Breast epithelium (tissue), 4 donors: ENCODE measurements at places on chromosomes 12 and 14. TPM values are rescaled to one million over a fixed set of nuclear protein-coding genes. Genes with fewer than 3 reads are reported as not detected.

GRCh38 chr12:457676-458075, 2.1 kb upstream of the B4GALNT3 start:
- no peak for DNase-seq

GRCh38 chr12:103547929-103548328, 39.1 kb upstream of the STAB2 start:
- no peak for DNase-seq

DNA sequence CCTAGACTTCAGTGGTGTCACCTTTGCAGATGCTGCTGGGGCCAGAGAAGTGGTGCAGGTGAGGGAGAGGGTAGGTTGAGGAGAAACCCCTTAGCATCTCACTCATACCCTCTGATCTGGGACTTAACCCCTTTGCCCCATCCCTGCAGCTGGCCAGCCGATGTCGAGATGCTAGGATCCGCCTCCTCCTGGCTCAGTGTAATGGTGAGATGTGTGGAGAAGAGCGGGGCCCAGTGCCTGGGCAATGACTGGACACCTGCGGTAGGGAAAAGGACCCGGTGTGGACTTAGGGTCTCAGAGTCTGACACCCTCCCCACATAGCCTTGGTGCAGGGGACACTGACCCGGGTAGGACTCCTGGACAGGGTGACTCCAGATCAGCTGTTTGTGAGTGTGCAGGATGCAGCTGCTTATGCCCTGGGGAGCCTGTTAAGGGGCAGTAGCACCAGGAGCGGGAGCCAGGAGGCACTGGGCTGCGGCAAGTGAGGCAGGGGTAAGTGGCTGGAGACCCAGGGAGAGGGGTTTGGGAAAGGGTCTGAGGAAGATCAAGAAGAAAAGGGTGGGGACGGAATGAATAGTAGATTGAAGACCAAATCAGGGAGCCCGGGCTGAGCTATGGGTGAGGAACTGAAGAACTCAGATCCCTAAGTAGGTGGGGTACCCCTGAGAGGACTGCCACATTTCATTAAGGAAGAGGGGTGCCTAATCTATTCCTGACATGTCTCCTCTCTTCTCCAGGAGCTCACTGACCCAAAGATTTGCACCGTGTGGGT, 7.6 kb downstream of the B4GALNT1 start:
- DNase-seq, result no peak

GRCh38 chr12:111442301-111443045, 36.8 kb downstream of the SH2B3 start:
- no peak for DNase-seq

GRCh38 chr12:14771651-14772137, 31.6 kb downstream of the WBP11 start:
- DNase-seq, result no peak

DNA sequence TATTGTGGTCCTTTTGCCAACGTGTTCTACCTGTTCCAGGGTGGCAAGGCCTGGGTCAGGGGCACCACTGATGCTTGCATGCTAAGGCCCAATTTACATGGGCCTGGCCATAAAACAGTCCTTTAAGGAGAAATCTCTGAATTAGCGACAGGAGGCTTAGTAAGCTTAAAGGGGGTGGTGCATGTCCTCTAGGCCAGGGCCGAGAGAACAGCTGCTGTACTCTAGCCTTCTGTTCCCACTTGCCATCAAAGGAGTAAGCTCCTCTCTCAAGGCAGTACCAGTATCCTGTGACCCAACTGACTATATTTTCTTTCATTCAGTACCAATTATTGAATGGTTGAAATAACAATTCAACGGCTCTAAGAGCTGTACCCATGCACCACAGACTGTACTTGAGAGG, 67.7 kb upstream of the ZDHHC17 start:
- DNase-seq, result no peak

- DNase-seq, result peak; percentile 37
Measured at GRCh38 chr12:11581179-11581755, 68.2 kb upstream of the ETV6 start.

GRCh38 chr14:99578541-99579101, 25.4 kb downstream of the CCDC85C start:
- DNase-seq, result no peak

DNA sequence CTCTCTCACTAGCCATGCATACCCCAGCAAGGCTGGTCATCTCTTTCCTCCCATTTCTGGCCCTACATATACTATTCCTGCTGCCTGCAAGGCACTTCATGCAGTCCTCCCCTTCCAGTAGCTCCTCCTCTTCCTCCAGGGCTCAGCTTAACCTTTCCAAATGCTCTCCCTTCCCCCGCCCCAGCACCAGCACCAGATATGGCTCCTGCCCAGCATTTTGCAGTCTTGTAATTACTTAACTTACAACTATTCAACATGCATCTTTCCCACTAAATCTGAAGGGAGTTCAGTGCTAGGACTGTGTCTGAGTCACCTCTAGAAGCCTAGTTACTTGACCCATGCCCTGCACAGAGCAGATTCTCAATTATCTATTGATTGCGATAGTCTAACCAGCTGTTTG, 1.8 kb upstream of the FBXO21 start:
- no peak for DNase-seq

- no peak for DNase-seq
Measured at GRCh38 chr14:74176400-74176793, 62.9 kb upstream of the VSX2 start.

DNA sequence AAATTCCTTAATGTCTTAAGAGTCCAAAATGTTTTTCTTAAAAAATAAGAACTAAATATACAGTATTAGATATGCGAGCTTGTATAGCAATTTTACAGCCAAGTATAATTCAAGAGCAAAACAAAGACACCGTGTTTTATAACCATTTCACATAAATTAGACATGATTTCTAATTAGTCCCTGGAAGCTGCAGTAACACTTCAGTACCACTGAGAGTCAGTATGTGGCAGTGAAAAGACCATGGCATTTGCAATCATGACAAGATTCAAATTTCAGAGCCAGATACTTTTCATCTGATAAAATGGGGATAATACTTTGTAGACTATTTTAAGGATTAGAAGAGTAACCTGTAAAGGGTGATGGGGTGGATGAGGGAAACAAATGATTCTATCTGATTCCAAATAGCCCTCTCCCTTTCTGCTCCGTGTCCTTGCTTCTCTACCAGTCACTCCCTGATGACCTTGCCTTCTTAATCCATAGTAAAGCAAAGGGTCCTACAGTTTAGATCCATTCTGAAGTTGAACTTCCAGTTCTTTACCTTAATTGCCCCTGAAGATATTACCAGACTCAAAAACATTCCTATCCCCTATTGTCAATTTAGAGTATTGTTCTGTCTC, 145.4 kb upstream of the ABCD2 start:
- no peak for DNase-seq

DNA sequence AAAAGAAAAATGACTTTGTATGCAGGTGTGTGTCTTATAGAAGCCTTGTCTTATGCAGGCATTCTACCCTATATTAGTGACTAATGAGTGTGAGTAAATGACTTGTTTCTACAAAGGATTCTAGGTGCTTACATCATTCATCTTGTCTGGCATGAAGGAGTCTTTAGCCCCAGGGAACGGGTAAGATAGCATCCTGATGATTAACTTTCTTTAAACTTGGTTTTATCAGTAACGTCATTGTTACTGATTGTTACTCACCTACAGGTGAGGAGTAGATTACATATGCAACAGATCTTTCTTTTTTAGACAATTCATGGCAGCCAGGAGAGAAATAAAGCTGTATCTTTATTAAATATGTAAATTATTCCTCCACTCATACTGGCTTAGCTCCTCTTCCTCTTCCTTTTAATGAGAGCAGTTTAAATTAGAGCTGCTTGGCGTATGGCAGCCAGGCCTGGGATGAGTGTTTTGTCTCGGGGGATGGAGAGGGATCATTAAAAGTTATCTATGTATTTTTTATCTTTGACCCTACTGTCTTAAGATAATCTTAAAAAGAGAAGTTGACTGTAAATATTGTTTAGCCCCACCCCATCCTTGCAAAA, 57.2 kb upstream of the ATP2A2 start:
- no peak for DNase-seq

GRCh38 chr14:33455654-33456345, 495.1 kb downstream of the EGLN3 start:
- no peak for DNase-seq

GRCh38 chr12:78009031-78009430, 178.3 kb downstream of the NAV3 start:
- DNase-seq, result no peak

GRCh38 chr12:53722450-53723041, 4.7 kb downstream of the CALCOCO1 start:
- no peak for DNase-seq

DNA sequence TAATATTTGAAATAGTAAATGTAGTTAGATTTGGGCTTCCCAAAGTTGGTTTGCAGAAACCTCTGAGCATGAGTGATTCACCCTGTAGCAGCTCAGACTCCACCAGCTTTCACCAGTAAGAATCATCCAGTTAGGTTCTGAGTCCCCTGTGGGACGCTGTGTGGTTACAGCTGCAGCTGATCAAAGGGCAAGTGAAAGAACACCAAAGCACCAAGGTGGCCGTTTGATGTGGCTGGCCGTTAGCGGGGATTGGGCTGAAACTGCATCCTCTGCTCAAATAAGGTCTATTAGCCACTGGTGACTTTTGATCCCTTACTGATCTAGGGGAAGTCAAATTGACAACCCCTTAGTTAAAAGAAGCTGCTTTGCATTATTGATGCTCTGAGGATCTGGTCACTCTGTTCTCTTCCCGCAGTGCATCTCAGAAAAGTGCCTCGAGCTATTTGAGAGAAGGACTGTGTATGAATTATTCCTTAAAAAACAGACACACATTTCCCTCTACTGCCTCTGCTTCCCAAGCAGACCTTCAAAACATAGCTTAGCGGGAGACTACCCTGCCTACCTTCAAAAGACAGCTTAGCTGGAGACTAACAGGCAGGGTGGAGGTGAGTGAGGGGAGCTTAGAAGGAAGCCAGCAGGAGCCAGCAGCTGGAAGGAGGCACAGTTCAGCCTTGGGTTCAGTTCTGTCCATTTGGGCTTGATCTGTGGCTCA, 3.7 kb downstream of the ABHD12B start:
- DNase-seq, result no peak

GRCh38 chr14:41235466-41235865, 371.2 kb upstream of the LRFN5 start:
- no peak for DNase-seq

GRCh38 chr12:21438643-21439042, 1.2 kb downstream of the PYROXD1 start:
- no peak for DNase-seq

GRCh38 chr12:100845095-100845494, 50.5 kb downstream of the ANO4 start:
- no peak for DNase-seq

DNA sequence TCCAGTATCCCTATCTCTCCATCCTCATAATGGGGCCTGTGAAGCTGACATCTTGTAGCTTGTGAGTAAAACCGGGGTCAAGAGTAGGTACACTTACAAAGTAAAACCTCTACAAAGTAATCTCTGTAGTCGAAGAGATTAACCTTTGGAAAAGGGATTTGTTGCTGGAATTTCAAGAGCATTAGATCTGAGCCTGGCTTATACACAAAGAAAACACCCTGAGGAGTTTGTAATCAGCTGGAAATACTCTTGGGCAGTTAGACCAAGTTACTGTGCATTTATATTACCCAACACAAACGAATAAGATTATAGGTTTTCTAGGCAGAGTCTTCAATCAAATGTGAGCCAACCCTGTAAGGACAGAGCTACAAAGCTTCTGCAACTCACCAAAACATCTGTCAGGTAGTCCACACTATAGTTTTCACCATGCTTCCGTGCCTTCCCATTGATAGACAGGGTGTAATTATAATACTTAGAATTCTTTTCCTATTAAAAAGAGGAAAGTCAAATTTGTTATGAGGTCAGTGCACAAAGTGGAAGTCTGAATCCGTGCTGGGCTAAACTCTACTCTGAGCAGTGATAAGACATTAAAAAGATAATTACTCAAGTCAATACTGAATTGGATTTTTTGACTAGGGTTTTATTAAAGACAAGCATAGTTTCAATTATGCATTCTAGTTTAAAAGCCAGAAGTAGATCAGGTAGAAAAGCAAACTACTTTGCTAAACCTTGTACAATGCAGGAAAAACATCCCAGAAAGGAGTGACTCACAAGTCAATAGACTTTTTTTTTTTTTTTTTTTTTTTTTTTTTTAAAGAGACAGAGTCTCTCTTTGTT, 14.6 kb downstream of the GNS start:
- DNase-seq, result no peak

The IGFBP6 gene
- total RNA-seq, result 284 TPM

The COL2A1 gene
- 1.6 TPM for total RNA-seq
